DMS153 (cell line): ENCODE measurements at places on chromosomes 16 and 17.

DNA sequence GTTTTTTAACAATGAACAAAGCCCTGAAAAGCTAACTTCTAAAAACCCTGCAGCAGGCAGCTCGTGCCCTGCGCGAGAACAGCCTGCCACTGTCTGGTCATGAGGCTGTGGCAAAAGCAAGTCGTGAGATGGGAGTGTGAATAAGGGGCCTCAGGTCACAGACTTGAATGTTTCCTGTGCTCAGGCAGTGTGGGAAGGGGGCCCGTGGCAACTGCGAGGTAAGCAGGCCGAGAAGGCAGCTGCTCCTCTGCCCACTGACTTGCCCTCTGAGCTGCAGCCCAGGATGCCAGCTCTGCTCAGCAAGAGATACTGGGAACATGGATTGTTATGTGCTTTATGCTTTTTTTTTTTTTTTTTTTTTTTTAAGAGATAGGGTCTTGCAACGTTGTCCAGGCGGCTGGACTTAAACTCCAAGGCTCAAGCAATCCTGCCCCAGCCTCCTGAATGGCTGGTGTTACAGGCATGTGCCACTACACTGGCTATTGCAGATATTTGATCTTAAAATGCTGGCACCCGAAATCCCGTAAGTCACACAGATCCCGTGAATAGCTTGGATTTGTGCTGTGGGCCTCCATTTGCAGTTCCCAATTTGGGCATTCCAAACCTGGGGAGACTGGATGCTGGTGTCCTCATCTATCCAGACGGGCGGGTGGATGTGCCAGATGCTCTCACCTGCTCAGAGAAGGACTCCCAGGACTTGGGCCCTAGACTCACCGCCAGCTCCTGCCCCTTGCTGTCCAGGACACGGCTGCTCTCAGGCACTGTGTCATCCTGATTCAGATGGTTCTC, 44.0 kb downstream of the UBN1 start:
- DNase-seq = no peak

DNA sequence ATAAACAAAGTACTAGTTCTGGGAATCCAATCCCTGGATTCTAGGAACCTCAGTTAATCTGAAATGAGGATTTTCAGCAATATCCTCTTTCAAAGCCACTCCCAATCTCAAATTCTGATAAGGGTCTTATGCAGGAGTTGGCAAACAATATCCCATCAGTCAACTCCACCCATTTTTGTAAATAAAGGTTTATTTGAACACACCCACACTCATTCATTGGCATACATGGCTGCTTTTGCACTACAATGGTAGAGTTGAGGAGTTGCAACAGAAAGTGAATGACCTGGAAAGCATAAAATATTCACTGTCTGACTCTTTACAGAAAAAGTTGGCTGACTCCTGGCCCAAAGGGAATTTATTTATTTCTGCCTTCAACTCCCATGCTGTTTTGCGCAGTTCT, 157.7 kb upstream of the CDH11 start:
- no peak for DNase-seq

DNA sequence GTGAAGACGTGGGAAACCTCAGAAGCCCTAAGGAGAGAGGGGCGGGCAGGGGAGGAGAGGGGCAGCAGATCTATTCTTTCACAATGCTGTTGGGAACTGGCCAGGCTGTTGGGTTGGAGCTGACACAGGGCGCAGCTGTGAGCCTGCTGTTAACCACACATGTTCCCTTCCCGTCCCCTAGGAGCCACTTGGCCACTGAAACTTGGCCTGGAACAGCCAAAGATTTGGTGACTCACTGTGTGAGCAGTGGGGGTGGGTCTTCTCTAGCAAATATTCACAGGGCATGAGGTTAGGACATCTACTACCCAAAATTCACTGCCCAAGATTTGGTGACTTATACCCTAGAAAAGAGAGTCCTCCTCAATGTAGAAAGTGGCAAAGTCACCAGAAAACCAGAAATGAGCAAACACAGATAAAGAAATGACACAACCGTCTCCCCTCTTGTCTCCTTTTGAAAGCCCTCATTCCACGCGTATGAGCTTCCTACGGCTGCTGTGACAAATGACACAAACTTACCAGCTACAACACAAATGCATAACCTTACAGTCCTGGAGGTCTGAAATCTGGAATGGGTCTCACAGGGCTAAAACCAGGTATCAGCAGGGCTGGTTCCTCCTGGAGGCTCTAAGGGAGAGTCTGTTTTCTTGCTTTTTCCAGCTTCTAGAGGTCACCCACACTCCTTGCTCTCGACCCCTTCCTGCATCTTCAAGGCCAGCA, 6.3 kb downstream of the TBC1D16 start:
- no peak for DNase-seq

GRCh38 chr16:86343027-86343795, 167.1 kb upstream of the FOXF1 start:
- DNase-seq = no peak

DNA sequence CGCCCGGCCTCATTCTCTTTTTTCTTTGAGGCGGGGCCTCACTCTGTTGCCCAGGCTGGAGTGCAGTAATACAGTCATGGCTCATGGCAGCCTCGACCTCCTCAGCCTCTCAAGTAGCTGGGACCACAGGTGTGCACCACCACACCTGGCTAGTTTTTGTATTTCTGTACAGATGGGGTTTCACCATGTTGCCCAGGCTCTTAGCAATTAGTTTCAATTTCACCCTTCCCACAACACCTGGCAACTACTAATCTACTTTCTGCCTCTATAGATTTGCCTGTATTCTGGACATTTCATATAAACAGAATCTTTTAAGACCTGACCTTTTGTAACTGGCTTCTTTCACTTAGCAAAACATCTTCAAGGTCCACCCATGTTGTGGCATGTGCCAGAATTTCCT, 8.0 kb upstream of the NT5M start:
- DNase-seq = no peak

GRCh38 chr17:12644623-12645022, 21.1 kb upstream of the MYOCD start:
- no peak for DNase-seq
